Esophagus squamous epithelium (tissue), 5 donors: ENCODE measurements at places on chromosomes 5 and 9.

DNA sequence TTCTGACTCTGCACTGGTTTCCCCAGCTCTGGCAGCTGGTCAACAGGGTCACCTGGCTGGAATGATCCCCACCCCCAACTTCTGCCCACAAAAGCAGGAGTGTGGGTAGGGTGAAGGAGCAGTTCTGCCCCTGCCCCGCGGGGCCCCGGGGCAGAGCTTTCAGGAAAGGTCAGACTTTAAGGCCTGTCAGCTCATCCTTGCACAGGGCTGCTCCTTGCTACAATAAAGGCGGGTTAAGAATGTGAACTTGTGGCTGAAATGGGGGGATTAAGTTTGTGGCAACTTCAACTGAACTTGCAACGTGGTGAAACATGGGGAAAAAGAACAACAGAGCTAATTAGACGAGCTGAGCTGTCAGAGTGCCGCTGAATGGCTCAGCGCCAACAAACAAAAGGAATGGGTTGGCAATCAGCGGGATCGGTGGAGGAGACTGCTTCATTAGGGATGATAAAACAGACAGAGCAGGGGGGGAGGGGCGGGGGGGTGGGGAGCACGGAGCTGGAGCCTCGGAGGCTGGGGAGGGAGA, 50.8 kb downstream of the CRB2 start:
- no peak for DNase-seq

DNA sequence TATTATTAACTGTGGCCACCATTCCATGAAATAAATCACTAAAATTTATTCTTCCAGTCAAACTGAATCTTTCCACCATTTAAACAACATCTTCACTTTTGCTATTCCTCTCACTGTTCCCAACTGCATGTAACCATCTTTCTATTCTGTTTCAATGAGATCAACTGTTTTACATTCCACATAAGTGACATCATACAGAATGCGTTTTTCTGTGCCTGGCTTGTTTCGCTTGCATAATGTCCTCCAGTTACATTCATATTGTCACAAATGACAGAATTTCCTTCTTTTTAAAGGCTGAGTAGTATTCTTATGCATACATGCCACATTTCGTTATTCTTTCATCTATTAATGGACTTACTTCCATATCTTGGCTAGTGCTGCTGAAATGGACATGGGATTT, 738.2 kb downstream of the SEMA5A start:
- DNase-seq: no peak

- no peak for DNase-seq
These were observed 74.0 kb downstream of the COL27A1 start for GRCh38 chr9:114229295-114229694.

GRCh38 chr9:96420468-96421219, 2.5 kb upstream of the ZNF367 start:
- no peak for DNase-seq

DNA sequence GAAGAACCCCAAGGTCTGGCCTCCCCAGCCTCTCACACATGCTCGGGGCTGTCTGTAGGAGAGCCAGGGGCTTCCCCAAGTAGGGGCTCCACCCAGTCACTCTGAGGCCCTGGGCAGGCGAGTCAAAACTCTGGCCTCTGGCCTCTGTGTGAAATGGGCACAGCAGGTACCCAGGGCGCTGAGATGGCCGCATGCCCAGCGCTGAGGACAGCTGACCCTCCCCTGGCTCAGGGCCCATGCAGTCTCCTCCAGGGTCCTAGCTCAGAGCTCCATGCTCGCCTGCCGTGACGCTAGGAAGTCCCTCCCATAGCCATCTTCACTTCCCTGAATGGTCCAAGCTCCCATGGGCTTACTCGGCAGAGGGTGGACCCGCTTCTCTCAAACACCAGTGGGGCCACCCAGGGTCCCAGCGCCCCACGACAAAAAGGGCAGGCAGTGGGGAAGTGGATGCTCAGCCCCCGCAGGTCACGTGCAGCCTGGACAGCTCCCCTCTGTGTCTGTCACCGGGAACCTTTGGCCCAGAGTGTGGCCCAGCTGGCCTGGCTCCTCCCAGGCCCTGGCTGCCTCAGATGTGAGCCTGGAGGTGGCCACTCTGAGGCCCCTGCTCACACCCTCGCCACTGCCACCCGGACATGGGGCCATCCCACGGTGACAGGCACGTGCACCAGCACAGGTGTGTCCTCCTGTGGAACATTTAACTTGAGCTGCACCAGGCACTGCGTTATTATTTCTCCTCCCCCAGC, 12.2 kb upstream of the VAV2 start:
- DNase-seq: no peak

- DNase-seq: no peak
These were observed 463.7 kb downstream of the TMEM232 start for GRCh38 chr5:110262749-110263148.

DNA sequence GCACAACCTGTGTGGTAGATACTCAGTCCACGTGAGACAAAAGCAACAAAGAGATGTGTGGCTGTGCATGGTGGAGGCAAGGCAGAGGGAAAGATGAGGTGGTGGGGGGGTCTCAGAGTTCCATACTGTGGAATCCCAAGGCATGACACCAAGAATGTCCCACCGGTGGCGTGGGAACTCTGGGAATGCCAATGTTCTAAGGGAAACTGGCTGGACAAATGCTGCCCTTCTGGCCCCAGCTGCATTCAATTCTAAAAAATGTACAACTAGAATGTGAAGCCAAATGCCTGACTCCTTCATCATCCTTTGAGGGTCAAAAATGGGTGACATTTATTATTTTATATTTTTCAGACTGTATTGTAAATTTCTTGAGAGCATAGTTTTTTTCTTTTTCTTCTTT, 58.2 kb upstream of the EQTN start:
- DNase-seq: no peak

DNA sequence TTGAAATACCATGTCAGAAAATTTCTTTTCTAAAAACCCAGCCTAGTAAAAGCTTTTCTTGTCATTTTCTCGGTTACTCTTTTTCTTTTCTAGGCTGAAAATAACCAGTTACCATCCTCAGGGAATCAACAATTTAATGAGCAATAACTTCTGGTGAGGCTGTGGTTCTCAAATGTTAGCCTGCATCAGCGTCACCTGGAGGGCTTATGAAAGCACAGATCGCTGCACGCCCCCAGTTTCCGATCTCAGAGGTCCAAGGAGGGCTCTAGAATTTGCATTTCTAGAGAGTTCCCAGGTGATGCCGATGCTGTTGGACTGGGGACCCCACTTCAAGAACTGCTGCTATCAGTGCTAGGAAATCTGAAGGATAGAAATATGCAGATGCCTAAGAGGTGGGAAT, 28.9 kb upstream of the TLE1 start:
- DNase-seq: no peak

GRCh38 chr9:123525424-123525823, 169.4 kb downstream of the CRB2 start:
- DNase-seq: no peak

- DNase-seq: no peak
These were observed 102.2 kb downstream of the APTX start for GRCh38 chr9:32899181-32899580.

- DNase-seq: no peak
These were observed 99.1 kb upstream of the RUFY1 start for GRCh38 chr5:179451114-179451827.

DNA sequence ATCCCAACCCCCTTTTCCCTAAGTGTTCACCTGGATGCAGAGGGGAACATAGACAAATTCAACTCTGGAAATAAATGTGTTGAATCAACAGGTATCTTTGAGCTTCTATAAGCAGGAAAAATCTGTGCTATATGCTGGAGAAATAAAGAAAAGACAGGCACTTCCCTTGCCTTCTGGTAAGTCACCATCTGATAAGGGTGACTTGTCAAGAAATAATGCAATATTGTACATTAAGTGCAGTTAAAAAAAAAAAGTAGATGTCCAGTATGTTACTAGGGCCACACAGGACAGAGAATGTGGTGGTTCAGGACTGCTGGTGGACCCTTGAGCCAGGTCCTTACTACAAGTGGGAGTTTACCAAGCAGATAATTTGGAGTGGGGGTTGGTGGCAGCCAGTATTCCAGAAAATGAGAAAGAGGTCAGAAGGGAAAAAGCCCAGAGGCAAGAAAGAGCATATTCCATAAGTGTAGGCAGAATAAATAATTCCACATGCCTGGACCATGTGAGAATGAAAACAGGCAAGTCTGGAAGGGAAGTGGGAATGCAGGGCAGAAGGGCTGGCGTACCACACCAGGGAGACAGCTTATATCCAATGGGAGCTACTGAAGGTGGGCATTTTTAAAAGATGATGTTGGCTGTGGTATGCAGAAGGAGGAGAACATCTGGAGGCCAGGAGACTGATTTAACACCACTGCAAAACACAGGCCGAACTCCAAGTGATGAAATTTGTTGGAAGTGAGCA, 209.9 kb downstream of the SEMA5A start:
- DNase-seq: no peak

DNA sequence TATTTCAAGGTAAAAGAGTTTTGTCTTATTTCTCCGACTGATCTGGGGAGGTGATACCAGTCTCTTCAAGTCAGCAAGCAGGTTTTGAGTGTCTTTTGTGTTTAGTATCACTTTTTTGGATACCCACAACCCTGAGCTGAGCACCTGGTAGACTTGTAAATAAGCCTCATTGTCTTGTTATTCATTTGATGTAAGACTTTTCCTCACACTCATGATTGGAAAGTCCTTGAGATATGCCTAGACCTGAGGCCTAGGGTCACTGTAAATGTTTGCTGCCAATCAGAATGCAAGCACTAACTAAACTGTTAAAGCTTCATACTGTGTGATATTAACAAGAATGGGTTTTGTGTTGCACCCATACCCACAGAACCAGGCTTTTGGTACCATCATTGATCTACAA, 100.7 kb upstream of the CKMT2 start:
- no peak for DNase-seq

- DNase-seq: no peak
These were observed 94.5 kb downstream of the GRIA1 start for GRCh38 chr5:153584960-153585359.

GRCh38 chr5:81288021-81288433, 13.4 kb upstream of the ZCCHC9 start:
- no peak for DNase-seq

DNA sequence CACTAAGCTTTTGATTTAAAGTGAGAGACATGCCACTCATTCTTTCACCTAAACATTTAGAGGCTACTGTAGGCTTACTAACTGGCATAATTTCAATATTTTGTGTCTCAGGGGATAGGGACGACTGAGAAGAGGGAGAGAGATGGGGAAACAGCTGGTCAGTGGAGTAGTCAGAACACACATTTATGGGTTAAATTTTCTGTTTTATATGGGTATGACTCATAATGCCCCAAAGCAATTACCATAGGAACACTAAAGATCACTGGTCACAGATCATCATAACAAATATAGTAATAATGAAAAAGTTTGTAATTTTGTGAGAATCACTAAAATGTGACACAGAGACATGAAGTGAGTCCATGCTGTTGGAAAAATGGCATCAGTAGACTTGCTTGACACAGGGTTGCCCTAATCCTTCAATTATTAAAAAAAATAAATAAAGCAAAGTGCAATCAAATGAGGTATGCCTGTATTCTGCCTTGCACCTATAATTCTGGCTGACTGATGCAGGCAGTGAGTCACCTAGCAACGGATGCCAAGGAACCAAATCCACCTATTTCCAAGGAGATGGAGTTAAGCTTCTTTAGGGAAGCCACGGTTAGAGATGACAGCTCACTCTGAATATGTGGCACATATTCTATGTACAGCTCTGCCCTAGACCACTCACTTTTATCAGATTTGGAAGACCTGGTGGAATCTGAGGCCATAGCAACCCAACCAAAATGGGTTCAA, 166.1 kb downstream of the MARCHF11 start:
- DNase-seq: no peak

DNA sequence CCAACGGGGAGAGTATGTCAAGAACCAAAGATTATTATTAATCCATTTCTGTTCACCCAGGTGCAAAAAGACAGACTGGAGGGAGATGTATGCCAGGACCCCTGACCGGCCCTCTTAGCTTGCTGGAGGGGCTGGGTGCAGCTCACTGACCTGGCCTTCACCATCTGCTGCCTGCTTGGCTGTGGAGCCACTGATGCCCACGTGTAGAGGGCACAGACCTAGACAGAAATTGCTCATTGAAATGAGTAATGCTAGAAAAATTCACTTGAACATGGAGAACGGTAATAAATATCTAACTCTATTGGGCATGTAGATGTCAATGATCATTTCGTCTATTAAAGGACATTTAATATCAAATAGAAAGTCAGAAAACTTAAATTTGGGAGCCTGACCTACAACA, 58.8 kb upstream of the ERCC6L2 start:
- no peak for DNase-seq

DNA sequence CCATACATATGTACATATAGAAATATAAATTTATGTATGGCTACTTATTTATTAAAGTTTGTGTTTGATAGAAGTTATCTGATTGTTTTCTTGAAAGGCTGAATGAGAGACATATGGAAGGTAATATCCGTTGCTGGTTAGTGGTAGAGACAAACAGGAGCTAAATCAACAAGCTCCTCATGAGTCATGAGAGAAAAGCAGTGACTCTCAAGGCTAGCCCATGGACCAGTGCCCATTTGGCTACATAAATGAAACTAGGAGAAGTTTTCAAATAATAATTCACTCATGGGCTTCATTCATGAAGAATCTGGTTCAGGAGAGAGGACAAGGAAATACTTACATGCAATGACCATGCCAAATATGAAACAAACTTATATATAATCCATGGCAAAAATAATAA, 504.5 kb upstream of the ITGA1 start:
- no peak for DNase-seq

GRCh38 chr9:133107245-133107722, 13.8 kb downstream of the RALGDS start:
- DNase-seq: no peak

DNA sequence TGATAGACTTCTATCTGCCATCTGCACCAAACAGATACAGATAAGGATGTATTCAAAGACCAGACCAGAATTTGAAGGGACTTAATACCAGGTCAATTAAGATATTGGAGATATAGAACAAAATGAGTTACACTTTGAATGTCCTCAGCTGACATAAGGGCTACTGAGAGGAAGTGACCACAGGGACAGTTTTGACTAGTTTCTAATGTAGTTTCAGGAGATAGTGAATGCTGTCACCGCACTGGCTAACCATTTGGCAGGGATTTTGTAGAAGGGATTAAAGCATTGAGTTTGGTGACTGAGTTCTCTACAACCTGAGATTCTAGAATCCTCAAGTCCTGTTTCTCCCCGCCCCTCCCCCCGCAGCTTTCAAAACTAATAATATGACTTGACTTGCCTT, 22.7 kb downstream of the CCNH start:
- DNase-seq: no peak
